ENCODE measurements at places on chromosomes 12 and 14. TPM values are rescaled to one million over a fixed set of nuclear protein-coding genes. Genes with fewer than 3 reads are reported as not detected.

- DNase-seq = peak; percentile 90
Observed at GRCh38 chr12:25829192-25829591, 129.3 kb upstream of the RASSF8 start.

GRCh38 chr12:69179786-69180185 lies 59.6 kb upstream of the CPSF6 start:
- DNase-seq = no peak

- peak; percentile 84 for DNase-seq
Observed at GRCh38 chr12:38053655-38054464, 262.7 kb upstream of the ALG10B start.

GRCh38 chr14:26427097-26427496 lies 170.7 kb downstream of the NOVA1 start:
- DNase-seq = peak; percentile 68

DNA sequence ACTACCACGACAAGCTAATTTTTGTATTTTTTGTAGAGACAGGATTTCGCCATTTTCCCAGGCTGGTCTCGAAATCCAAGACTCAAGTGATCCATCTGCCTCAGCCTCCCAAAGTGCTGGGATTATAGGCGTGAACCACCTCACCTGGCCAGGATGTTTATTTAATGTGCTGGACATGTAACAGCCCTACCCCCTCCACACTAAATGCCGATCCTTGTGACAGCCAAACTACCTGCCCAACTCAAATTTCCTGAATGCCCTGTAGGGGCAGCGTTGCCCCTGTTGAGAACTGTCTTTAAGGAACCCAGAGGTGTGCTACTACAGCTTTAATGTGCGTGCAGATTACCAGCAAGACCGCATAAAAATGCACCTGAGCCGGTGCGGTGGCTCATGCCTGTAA lies 48.1 kb downstream of the KCNK13 start:
- DNase-seq = peak; percentile 28

The OR4Q3 gene
- not detected for total RNA-seq

DNA sequence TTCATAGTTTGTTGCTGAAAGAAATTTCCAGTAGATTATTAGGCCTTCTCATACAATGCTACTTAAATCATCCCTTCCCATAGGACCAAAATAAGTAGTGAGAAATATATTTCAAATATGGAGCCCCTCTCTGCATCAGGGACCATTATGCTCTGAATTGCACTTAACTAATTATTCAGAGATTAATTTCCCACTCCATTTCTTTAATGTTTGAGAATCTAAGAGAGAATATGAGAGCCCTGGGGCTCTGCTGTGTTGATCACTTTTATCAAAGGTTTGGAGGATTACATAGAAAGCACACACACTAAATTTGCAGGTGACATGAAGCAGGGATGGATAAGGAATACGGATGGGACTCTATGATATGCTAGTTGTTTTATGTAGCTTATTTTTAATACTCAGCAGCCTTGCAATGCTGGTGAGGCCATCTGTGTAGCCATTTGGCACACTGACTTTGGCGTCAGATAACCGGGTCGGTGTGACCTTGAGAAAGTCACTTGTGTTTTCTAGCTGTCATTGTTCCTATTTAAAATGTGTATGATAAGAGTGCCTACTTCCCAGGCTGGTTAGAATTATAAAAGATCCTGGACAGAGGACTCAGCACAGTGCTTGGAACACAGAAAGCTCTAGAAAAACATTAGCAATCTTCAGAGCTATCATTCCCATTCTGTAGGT lies 49.9 kb upstream of the FBXO21 start:
- DNase-seq = no peak

- DNase-seq = no peak
Observed at GRCh38 chr14:35594616-35595015, 60.7 kb downstream of the INSM2 start.

The SETD1B gene
- 2.3 TPM for total RNA-seq

DNA sequence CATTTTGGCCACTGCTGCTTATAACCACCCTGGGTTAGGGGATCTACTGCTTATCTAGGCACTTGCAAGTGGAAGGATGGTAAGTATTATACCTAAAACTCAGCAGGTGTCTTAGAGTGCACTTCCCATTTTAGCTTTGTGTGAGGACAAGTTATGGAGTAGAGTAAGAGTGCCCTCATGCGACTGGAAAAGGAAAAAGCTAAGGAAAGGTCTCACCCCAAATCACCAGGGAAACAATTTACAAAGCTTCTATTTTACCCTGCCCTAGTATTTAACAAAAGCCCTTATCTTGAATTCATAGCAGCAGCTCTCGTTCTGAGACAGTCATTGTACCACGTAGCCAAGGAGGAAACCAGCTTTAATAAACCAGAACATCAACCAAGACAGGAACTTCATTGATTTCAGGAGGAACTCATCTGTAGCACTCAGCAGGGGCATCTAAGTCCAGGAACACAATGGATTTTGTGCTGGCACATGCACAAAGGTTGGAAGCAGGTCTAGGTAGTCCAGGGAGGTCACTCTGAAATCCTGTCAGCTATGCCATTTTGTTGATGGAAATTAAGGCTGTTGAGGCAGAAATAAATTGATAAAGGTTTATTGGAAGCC lies 2.9 kb downstream of the RDH12 start:
- peak; percentile 61 for DNase-seq

GRCh38 chr12:93032758-93033157 lies 103.7 kb upstream of the EEA1 start:
- DNase-seq = no peak

The NOXRED1 gene
- 1.4 TPM for total RNA-seq

The STYK1 gene
- total RNA-seq = 1.0 TPM

- DNase-seq = peak; percentile 39
Observed at GRCh38 chr14:87566991-87567390, 426.0 kb downstream of the GALC start.

- DNase-seq = no peak
Observed at GRCh38 chr12:131808744-131809371, 19.3 kb upstream of the MMP17 start.

The MYO1H gene
- total RNA-seq = not detected

The SLC6A13 gene
- not detected for total RNA-seq

The EML5 gene
- 1.4 TPM for total RNA-seq

The P3H3 gene
- 24.1 TPM for total RNA-seq

The PABPN1 gene
- total RNA-seq = 92.2 TPM

DNA sequence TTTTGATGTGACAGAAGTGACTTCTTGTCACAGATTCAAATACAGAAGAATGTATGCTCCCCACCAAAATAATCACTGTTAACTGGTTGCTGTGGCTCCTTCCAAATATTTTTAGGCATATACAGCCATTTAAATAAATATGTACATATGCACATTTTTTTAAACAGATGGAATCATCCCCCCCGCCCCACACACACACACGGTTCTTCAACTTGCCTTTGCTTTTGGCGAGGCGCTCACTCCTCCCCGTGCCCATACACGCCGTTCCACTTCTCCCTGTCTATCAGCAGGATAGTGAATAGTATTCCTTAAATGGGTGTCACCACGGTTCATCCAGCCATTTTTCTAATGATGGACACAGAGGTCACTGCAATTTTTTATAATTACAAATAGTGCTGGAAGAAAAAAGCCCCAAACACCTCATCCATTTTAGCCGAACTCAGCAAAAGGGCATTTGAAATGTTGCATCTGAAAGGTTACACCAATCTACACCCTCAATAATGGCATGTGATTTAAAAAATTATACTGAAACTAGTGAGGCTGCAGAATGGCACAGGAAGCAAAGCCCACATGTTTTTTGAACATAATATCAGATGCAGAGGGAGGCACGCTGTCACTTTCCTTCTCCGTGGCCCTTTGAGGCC lies 39.2 kb upstream of the MEG3 start:
- DNase-seq = no peak

- DNase-seq = no peak
Observed at GRCh38 chr12:132309596-132310086, 19.7 kb downstream of the GALNT9 start.

- DNase-seq = no peak
Observed at GRCh38 chr12:78396538-78396937, 468.0 kb upstream of the SYT1 start.

DNA sequence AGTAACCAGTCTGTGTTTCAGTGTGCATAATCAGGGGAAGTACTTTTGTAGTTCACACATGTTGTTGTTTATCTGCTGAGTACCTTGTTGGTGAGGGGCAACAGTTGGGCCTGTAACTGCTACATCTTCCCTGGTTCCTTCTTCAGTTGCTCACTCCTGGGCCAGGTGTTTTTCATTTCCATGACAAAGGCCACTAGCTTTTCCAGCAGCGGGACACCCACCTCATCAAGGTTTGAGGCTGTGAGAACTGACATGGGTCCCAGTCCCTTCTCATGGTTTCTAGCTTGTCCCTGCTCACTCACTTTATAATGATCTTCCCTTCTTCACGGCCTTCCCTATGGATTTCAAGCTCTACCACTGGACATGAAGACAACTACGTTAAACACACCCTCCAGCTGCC lies 1.5 kb upstream of the NOXRED1 start:
- no peak for DNase-seq

- no peak for DNase-seq
Observed at GRCh38 chr14:53943751-53944083, 12.9 kb downstream of the BMP4 start.

The NKX2-1 gene
- 4.7 TPM for total RNA-seq

GRCh38 chr14:40222996-40223395 lies 790.8 kb upstream of the FBXO33 start:
- DNase-seq = no peak

The PMEL gene
- 0.12 TPM for total RNA-seq

The SERPINA12 gene
- not detected for total RNA-seq

DNA sequence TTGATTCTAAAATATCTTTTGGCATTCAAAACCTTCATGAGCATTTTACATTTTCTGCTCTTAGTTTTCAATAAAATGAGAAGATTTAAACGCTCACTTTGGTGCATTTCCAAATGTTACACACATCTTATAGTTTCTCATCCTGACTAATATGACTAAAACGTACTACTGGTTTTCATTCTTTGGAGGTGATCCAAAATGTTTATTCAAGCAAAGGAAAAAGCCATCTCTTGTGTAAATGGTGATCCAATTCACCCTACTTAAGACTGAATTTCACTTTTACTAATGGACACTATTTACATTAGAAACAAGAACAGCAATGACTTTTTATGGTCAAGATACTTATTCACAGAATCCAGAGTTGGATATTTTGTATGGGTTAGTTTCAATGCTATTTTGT lies 86.6 kb downstream of the KITLG start:
- DNase-seq = peak; percentile 12

GRCh38 chr12:131448254-131448795 lies 262.6 kb upstream of the SFSWAP start:
- no peak for DNase-seq

The TAS2R8 gene
- total RNA-seq = not detected

- DNase-seq = no peak
Observed at GRCh38 chr12:80116735-80117134, 17.4 kb downstream of the OTOGL start.

DNA sequence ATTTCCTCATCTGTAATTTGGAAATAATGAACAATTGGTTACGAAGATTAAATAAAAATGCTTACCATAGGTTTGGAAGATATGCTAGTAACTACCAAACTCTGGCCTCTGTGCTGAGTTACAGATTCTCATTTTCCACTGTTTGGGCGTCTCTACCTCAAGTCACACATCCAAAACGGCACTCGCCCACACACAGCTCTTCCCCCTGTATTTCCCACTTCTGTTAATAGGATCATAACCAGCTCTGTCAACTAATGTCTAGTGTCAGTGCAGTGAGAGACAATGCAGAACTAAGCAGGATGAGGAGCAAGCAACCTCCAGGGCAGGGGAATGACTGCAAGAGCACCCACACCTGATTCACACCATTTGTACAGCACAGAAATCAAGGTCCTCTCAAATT lies 10.9 kb upstream of the SYCP3 start:
- DNase-seq = no peak

DNA sequence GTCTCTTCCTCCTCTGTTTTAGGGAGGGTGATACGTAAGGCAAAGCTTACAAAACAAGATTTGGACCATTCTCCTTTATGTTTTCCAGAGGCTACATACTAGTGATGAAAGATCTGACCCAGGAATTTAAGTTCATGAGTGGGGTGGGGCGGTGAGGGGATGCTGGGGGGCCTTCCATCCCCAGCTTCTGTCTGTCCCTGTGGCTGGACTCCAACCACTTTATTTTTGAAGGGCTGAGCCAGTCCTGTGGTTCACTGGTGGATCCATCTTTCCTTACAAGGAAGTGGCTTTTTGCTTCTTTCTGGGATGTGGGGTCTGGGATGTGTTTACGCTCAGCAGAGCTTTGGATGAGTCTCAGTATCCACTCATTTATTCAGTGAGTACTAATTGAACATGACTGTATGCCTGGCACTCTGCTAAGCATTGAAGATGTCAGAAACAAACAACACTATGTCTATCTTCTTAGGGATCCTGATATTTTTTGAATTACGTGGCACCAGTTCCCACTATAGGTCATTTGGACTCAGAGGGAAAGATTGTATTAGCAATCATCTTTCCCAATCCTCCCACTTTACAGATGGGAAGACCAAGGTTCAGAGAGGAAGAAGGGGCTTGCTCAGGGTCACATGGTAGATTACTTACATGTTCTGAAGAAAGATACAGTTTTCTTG lies 291.8 kb upstream of the TBX3 start:
- DNase-seq = no peak

The NR2C1 gene
- total RNA-seq = 25.0 TPM

DNA sequence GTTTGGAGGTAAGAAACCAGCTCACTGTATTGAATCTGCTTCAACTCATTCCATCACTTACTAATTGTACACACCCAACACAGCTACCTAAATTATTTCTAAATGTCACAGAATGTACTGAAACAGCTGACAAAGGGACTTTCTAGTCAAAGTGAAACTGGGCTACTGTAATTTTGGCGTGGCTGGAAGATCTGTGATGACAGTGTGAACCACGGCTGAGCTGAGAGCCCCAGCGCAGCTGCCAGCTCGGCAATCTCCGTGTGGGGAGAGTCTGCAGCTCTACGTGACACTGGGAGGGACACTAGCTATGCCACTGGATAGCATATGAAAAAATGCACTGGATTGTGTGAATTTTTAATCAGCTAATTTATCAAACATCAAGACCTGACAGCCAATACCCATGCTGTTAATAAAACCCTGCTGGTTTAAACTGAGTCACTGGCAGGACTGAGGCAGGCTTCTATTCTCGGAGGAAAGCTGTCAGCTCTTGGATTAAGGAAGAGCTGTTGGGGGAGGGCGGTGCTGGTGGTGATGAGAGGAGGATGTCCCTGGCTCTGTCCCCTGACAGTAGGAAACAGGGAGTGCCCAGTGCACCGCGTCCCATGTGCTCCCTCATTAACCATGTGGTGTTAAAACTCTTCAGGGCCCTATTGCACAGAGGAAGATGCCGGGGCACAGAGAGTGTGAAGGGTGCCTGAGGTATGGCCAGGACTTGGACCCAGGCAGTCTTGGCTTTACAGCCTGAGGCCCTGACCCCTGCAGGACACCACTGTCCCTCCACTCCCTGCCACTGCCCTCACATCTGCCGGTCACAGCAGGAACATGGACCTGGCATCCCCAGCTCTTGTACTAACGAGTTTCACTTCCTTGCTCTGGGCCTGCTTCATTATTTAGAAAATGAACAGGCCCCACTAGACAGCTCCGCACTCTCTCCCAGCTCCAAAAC lies 13.3 kb downstream of the SLC15A4 start:
- DNase-seq = no peak

The PSME2 gene
- 245 TPM for total RNA-seq

Data from Daoy (cell line).